ENCODE measurements at places on chromosomes 13 and 19.

- DNase-seq, result no peak
These were observed 205.1 kb downstream of the LHFPL6 start for GRCh38 chr13:39397896-39398265.

- DNase-seq, result no peak
These were observed 259.5 kb downstream of the COL4A1 start for GRCh38 chr13:110047496-110047895.

GRCh38 chr13:50940509-50940908 lies 30.9 kb downstream of the RNASEH2B start:
- DNase-seq, result no peak

GRCh38 chr19:3431760-3432397 lies 48.4 kb downstream of the SMIM24 start:
- DNase-seq, result no peak

DNA sequence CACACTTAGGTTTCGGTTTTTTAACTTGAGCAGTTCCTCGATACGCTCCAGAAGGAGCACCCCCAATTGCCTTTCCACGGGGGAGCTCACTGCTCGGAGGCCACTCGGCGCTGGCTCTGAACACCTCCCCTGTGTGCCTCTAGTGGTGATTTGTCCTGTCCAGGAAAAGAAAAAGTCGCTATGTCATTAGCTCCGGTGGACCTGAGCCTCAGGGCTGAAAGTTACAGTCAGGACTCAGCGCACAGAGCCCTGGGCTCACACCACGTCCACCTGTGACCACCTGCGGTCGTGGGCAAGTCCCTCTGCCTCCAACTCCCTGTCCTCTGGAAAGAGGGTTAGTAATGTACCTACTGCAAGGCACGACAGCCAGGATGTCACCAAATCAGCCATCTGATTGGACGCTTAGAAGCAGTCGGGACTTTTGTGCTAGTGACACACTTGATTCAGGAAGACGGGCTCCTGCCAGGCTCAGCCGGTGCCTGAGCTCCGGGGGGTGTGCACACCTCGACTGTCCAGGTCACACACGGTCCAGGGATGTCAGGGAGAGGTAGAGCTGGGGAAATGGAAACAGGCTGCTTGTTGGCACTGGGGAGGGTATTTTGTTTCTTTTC lies 3.9 kb upstream of the TMPRSS9 start:
- no peak for DNase-seq

DNA sequence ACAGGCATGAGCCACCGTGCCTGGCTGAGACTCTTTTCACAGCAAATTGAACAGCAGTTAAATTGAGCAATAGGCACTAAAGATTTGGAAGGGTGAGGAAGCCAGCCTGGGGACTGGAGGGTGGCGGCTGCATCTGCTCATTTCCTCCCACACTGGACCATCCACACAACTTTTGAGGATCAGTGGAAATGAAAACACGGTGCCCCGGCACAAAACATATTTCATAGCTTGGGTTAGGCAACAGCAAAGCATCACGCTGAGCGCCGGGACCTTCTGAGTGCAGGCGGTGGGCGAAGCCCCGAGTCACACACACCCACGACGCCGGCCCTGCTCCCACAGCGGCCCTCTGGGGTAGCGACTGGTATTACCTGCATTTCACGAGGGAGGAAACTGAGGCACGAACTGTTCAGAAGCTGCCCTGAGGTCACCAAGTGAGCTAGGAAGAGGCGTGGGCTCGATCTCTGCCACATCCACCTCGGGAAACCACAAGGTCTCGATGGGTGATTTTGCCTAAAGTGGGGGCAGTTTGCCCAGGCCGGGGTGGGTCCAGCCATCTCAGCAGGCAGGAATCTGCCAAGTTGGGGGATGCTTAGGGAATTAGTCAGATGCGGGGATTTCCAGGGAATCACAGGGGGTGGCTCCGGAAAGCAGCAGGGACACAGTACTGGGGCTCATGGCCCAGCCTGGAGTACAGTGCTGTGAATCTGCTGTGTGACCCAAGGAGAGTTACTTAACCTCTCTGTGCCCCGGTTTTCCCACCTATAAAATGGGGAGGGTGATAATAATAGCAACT lies 3.5 kb upstream of the SBNO2 start:
- DNase-seq, result no peak

GRCh38 chr13:97011446-97012131 lies 17.3 kb upstream of the OXGR1 start:
- DNase-seq, result no peak

GRCh38 chr13:99435116-99435515 lies 66.2 kb upstream of the TM9SF2 start:
- DNase-seq, result no peak

DNA sequence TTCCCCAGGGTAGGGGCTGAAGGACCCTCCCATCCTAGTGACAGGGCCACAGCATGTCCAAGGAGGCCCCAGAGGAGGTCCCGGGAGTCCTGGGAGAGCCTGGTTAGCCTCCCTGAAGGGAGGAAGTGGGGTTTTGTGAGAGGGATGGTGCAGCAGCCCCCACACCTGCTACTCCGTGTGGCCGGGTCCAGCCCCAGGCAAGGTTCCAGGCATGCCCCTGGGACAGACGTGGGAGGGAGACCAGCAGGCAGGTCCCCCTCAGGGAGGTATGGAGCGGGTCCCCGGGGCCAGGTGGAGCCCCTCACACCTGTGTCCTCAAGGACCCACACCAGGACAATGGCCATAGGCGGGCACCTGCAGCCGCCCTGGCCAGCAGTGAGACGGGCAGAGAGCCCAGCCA lies 1.9 kb upstream of the F7 start:
- no peak for DNase-seq

DNA sequence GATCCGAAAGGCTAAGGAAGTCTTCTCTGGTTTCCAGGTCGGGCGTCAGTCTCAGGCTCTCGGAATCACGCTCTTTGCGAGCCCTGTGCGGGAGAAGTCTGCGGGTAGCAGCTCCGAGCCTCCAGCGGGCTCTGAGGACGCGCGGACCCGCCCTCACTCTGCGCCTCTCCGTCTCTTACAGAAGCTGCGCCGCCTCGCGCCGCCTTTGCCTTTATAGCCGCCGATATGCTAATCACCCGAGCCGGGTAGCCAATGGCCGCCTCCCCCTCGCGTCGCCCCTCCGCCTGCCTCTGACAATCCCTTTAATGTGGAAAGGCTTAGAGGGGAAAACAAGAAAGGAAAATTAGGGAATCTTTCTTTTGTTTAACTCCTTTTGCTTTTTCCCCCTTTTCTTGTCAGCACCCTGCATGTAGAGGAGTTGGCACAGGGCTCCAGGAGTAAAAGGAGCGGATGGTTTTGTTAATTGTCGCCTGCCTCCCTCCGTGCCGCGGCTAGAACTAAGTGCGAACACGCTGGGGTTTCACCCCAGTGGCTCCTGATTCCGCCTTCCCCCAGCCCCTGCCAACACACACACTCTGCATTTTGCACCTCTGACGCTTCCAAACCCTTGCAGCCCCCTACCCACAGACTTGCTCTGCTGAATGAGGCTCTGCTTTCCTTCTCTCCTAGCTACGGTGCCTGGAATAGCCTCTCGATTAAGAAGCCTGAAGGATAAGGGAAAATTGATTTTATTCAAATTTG lies at the start of gene PCDH8:
Gene PCDH8, minus strand, starts transcription at position 186 of the 741 bp plus-strand sequence. CDS start 204 bp downstream, outside the sequence.
- no peak for DNase-seq

DNA sequence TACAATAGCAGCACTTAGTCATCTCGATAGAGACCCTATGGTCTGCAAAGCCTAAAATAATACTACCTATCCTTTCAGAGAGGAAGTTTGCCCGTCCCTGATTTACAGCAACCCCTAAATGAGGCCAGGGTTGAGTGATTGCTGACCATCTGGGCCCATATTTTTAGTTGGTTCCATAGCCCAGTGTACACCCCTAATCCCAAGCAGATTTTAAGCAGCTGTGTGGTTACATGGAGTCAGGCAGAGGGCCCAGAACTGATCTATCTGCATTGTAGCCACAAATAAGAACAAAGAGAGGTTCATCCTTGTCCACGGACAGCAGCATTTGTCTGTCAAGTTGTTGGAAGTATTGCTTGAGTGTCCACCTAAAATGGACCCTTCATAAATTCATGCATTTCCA lies 148.2 kb downstream of the DCT start:
- DNase-seq, result no peak

GRCh38 chr13:110874508-110874960 lies 40.3 kb downstream of the ANKRD10 start:
- DNase-seq, result no peak

DNA sequence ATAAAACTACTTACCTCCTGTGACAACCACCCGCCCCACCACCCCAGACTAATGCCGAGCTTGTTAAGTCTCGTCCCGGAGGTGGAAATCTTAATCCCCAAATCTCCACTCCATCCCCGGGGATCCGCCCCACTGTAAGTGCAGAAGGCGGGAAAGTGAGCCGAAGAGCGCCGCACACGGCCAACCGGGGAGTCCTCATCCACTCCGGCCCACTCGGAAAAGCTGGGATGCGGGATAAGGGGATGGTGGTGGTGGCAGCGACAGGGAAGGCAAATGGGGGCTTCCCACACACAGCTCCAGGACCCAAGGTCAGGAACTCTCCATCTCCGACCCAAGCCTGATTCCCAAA lies 621 bp downstream of the FBL start:
- no peak for DNase-seq

DNA sequence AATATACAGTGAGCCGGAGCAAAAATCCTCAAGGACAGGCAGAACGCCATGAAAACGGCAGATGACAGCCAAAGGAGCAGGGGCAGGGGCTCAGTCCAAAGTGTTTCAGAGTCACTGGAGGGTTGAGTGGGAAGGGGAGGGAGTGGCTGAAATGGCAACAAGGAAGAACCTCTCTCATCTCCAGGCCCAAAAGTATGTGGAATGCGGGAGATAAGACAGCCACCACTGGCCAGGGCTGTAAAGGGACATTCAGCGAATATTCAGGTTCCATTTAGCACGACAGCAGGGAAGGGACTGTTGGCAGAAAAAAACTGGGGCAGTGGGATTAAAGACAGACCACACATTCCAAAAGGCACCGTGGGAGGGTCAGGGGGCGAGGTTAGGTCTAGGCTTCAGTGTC lies 48.4 kb downstream of the USPL1 start:
- DNase-seq, result no peak

DNA sequence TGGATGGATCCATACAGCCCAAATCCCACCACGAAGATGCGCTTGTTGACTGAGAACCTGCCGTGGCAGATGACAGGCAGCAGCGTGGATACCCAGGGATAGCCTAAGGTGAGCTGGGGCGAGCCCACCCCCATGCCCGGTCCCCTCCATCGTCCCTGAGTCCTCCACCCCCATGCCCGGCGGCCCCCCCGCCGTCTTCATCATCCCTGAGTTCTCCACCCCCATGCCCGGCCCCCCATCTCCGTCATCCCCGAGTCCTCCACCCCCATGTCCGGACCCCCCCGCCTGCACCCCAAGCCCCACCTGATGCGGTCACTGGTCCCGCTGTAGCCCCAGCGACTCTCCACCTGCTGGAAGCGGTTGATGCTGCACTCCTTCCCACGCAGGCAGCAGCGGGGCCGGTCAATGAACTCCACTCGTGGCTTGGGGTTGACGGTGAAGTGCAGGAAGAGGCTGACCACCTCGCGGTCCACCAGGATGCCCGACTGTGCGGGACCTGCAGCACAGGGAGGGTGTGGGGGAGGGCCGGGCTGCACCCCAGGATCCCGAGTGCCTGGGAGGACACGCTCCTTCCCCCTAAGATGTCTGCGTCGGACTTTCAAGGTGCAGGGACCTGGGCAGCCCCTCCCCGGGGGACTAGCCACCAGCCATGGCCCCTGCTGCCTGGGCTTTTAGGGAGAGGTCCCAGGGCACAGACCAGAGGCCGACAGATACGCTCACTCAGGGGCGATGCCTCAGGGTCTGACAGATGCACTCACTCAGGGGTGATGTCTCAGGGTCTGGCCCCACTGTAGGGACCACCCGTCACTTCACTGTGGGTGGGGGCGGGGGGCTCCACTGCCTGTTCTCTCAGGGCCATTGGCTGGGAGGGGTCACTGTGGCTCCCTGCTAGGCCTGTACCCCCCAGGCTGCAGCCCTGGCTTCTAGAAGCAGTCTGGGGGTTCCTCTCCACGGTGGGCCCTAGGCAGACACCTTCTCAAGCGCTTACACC lies 28.0 kb downstream of the BTBD2 start:
- no peak for DNase-seq

GRCh38 chr19:53977429-53977990 lies 13.9 kb upstream of the CACNG6 start:
- DNase-seq, result no peak

DNA sequence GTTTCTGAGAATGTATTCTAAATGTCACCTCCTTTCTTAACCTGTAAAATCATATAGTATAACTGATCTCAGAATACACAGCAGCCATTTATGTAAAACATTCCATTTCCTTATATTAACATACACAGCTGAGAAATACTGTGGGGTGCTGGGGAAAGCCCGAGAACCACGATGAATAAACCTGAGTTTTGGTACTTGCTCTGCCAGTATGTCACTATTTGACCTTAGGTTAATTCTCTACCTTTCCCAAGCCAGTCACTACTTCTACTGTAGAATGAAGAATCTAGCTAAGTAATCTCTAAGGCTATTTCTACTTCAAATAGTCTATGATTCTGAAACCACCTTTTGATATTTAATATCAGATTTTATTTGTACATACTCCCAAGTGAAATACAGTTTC lies 173.7 kb downstream of the TBC1D4 start:
- no peak for DNase-seq

DNA sequence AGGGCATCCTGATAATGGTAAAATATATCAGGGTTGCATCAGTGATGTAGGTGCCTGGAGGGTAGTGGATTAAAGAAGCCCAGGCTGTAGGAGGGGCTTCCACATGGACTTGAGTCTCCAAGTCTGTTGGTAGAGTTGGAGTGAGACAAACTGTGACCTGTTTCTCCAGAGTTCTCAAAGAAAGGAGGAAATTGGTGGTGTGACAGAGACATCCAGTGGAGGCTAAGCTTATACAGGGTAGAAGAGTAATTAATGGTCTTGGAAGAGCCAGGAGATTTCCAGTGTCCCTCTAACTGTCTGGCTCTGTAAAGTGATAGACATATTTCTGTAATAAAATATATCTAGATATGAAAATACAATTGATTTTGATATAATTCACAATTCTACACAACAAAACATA lies 61.1 kb downstream of the GPC5 start:
- DNase-seq, result no peak

DNA sequence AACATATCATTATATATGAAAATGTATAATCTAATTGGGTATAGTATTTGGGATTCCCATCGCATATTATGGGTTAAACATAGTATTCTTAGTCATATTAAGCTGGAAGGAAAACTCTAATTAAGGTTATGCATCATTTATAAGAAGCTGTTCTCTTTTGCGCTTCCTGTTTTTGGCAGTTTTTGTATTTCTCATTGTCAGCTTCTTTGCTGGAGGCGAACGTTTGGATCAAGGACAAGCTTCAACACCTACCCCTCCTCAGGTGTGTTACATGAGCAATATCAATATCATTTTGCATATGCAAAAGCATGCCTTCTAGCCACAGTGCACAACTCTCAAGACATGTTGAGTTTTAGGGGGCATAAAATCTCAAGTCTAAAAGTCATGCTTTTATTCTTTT lies 439.8 kb downstream of the TDRD3 start:
- no peak for DNase-seq
